ENCODE measurements at places on chromosomes 2 and 18.

DNA sequence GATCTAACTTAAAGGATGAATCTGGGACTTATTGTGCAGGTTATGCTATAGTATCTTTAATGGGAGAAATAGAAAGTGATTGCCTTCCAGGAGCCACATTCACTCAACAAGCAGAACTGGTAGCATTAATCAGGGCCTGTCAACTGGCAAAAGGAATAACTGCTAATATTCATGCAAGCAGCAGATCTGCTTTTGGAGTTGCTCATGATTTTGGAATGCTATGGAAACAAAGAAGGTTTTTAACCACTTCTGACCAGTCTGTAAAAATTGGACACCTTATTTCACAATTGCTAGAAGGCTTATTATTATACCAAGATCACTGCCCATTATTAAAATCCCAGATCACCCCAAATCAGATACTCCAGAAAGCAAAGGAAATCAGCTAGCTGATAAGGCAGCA, 200.4 kb downstream of the MREG start:
- no peak for DNase-seq

- no peak for DNase-seq
These were observed 811.6 kb downstream of the PLCL1 start for GRCh38 chr2:198615972-198616371.

DNA sequence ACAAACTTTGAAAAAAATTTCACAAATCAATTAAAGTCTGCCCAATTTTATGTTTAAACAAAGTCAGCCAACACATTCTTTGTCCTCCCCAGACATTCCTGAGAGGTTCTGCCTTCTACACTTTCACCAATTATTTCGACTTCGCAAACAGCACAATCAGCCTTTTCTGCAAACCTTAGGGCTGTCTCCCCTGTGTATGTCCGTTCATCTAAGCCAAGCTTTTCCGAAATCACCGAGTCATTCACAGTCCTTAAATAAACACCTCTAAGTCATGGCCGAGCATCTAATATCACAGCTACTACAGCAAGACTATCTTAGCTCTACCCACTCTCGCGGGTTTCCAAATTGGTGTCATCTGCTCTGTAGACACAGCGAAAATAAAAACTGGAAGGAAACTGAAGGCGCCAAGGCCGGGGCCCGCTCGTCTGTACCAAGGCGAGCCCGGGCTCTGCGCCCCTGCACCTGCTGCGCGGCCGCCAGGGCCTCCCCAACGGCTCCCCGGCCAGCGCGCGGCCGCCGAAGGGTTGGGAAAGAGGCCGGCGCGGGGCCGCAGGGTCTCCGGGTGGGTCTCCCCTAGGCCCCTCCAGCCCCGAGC, 730 bp downstream of the ODC1 start:
- no peak for DNase-seq

DNA sequence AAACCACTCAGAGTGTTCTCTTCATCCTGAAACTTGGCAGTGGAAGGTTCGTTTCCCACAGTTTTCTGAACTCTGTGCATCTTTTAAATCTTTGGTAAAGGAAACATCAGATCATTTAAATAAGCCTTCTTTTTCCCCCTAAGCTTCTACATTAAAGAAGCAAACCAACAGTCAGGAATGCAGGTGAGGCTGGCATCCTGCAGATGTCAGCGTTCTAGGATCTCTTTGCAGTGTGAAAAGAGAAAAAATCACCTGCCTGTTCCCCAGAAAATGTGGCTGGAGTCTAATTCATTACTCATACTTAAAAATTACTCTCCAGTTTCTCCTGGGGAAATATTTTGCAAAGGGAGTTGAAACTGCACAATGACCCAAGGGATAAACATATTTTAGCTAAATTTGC, 64.5 kb upstream of the ZCCHC2 start:
- DNase-seq: no peak

GRCh38 chr2:7925506-7925905, 756.4 kb upstream of the ID2 start:
- DNase-seq: no peak

Data from activated T-helper 1 cell treated with anti-CD3 and anti-CD28 coated beads, Interleukin-2, amount 50 U/mL, for 16 hours (primary cell).